ACHN (cell line): ENCODE measurements at places on chromosomes 16 and 17.
A peak's percentile ranks its signal among the peaks of the same experiment; 100 is the strongest.

- no peak for DNase-seq
Observed at GRCh38 chr16:67749436-67750078, 30.4 kb upstream of the GFOD2 start.

GRCh38 chr16:31913668-31914067 lies 40.1 kb downstream of the ZNF267 start:
- no peak for DNase-seq

DNA sequence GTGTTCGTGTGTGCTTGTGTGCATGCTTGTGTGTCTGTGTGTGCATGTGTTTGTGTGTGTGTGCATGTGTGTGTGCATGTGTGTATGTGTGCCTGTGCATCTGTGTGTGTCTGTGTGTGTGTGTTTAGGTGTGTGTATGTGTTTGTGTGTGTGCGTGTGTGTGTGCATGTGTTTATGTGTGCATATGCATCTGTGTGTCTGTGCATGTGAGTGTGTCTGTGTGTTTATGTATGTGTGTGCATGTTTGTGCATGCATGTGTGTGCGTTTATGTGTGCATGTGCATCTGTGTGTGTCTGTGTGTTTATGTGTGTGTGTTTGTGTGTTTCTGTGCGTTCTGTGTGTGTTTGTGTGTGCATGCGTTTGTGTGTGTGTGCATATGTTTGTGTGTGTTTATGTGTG lies 106.6 kb upstream of the TNRC6C start:
- no peak for DNase-seq

- no peak for DNase-seq
Observed at GRCh38 chr17:3813171-3813570, 12.2 kb upstream of the ITGAE start.

GRCh38 chr16:7436306-7436705 lies 103.7 kb downstream of the RBFOX1 start:
- no peak for DNase-seq

- peak; percentile 50 for DNase-seq
Observed at GRCh38 chr16:88451586-88452481, 1.2 kb upstream of the ZFPM1 start.

- DNase-seq = no peak
Observed at GRCh38 chr17:16918443-16918842, 53.5 kb downstream of the TNFRSF13B start.

- DNase-seq = no peak
Observed at GRCh38 chr17:49288388-49288787, 57.8 kb upstream of the PHOSPHO1 start.

DNA sequence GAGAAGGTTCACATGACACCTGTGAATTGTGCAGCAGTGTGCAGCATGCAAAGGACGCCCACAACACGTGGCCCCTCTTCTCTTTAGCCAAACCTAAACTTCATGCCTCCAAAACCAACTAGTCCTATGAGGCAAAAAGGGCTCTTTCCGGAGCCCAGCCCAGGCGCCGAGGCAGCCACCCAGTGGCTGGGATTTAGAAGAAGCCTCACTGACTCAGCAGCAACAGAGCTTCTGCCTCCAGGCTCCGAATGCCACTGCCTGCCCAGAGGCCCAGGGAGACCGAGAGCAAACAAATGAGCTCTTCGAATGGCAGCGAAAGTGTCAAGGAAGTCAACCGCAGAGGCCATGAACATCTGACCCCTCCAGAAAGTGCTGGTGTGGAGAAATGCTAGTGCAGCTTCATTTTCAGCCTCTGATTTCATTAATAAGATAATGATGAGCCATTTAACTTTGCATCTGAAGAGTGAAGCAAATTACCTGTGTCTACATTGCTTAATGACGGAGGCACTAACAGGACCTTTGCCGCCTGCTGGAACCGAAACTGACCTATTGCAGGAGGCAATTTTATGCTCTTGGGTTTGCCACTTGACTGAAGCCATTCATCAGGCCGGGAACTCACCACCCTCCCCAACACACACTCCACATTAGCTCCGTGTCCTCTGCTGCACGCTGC lies 157.7 kb upstream of the RPL38 start:
- DNase-seq = no peak

GRCh38 chr16:78098087-78098486 lies 1.4 kb upstream of the WWOX start:
- no peak for DNase-seq

DNA sequence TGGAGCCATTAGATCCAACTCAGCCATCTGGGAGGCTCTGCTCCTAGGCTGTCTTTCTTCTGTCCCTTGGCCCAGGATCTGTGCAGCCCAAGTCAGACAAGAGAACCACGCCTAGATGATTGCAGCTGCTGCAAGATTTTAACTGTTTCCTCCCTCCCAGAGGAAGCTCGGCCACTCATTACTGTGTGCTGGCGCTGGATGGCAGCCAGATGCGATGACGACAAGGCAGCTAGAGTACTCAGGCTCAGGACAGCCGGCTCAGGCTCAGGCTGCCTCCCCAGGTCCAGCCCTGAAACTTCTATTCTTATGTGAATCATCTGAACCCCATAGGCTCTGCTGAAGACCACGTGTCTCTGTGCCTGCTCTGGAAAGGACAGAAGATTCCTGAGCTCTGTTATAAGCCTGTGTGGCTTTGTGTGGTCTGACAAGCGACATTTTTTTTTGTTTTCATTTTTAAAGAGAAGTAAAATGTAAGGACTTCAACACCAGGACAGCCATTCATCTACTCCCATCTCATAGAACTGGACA lies 32.1 kb upstream of the FBXW10B start:
- DNase-seq = peak; percentile 99

- no peak for DNase-seq
Observed at GRCh38 chr16:54822492-54822891, 108.2 kb upstream of the IRX5 start.

DNA sequence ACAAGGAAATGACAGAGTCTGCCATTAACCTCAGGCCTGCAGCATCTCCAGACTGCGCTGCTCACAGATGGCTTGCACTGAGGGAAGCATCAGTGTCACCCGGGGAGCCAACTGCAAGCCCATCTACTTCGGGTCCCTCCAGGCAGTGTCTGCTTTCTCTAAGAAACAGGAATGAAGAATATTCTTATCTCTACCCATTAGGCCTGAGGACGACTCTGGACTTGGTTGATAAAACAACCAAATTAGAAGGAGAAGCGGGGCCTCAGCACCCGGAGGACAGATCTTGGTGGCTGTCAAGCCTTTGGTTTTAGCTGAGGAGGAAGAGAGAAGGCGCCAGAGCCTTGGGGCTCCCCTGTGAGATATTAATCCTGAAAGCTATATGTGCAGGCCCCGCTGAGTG lies 19.5 kb upstream of the MGAT5B start:
- no peak for DNase-seq

- no peak for DNase-seq
Observed at GRCh38 chr16:85573045-85573695, 40.0 kb upstream of the GSE1 start.

DNA sequence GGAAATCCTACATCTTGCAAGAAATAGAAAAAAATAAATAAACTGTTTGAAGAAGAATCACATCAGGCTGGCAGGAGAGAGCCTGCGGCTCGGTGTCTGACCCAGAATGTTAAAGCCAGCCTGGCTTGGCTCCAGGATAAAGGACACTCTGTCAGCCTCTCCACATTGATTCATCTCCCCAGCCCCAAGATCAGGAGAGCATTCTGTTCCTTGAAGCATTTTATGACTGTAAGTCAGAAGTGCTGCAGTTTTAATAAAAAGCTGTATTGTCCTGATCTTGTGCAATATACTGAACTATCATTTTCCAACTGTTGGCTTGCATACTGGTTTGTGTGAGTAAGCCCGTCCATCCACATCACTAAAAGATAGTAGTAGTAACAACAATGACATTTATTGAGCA lies 426.6 kb downstream of the HAPSTR1 start:
- DNase-seq = no peak

GRCh38 chr17:79205688-79206205 lies 131.1 kb downstream of the ENGASE start:
- peak; percentile 52 for DNase-seq

DNA sequence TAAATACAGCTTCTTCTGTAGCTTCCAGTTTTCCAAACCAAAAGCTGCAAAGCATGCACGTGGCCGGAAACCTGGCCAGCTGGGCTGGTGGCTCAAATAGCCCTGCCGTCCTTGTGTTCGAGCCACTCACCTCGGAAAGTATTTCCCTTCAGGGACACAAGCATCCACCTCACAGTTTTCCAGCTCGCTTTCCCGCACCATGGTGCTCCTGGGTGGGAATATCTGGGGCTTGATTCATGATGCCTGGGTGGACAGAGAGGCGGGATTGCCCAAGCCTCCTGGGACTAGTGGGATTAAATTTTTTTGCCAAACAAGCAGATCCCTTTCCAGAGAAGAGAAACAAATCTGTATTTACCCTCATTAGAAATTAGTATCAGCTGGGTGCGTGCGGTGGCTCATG lies 7.1 kb upstream of the MVD start:
- DNase-seq = no peak

DNA sequence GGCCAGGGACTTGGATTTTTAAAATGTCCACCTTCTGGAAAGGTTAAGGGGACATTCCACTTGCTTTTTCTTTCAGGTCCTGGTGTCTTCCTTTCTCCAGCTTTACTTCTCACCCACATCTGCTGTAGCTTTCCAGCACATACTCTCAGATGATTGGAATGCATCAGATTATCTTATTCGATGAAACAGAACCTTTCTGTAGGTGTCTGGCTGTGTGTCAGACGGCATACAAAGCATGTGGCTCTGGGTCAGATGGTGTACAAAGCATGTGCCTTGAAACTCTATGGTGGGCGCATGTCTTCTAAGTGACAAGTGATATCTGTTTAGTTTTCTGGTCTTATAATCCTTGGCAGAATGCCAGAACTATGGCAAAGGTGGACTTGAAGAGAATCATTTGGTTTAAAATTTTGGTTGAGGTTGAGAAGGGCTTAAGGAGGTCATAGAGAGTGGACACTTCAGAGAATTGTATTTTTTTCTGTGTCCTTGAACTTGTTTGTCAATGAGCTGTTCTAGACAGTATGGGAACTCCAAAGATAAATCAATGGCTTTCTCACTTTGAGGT lies 125.3 kb downstream of the FTO start:
- peak; percentile 57 for DNase-seq

GRCh38 chr17:8951206-8951605 lies 14.3 kb downstream of the PIK3R5 start:
- DNase-seq = no peak

DNA sequence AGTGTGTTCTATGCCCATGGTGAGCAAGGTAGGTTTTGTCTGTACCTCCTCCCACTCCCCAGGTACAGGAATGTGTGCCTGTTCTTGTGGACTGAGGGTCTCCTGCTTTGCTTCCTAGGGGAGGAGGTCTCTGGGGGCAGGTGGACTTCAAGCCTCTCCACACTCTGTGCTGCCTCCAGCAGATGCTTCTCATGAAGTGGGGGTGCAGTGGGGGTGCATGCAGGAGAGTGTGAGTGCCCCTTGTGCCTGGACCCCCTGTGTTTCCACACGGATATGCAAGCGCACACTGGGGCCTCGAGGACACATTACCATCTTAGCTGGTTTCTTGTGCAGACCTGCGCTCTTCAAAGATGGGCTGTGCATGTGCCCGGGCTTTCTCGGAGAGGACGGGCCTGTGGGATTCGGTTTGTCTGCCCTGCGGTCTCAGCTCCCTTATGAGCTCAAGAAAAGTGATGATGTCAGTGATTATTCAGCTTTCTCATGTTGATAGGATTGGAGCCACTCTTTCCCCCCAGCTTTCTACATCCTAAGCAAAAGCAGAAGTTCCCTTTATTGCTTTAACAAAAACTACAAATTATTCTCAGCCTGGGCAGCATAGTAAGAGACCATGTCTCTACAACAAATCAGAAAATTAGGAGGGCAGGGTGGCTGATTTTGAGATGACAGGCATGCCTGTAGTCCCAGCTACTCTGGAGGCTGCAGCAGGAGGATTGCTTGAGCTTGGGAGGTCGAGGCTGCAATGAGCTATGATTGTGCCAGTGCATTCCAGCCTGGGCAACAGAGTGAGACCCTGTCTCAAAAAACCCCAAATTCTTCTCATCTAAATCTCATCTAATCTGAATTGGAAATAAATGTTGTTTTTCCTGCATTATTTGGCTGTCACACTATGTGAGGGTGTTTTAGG lies 86.8 kb downstream of the RPTOR start:
- no peak for DNase-seq

GRCh38 chr17:32771396-32771795 lies 105.5 kb downstream of the MYO1D start:
- no peak for DNase-seq

- no peak for DNase-seq
Observed at GRCh38 chr17:66441101-66441661, 138.8 kb downstream of the PRKCA start.
